ENCODE measurements at places on chromosomes 6 and 20.

GRCh38 chr20:24506696-24507095, 37.3 kb downstream of the SYNDIG1 start:
- DNase-seq: no peak

DNA sequence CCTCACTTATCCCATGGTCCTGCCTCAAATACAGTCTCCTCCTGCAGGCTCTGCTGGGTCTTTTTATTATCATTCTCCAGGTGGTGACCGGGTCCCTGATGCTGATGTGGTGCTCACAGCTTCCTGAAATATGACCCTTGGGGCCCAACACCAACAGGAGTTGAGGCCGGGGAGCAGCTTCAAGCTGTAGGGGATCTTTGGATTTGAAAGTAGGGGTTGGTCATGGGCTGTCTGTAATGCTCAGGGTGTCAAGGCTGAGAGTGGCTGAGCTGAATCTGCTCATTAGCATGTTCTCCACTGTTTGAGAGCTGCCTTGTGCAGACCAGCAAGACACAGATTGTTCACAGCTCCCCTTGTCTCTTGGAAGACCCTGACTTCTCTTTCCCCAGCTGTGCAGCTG, 35.5 kb downstream of the HLA-F start:
- no peak for DNase-seq

DNA sequence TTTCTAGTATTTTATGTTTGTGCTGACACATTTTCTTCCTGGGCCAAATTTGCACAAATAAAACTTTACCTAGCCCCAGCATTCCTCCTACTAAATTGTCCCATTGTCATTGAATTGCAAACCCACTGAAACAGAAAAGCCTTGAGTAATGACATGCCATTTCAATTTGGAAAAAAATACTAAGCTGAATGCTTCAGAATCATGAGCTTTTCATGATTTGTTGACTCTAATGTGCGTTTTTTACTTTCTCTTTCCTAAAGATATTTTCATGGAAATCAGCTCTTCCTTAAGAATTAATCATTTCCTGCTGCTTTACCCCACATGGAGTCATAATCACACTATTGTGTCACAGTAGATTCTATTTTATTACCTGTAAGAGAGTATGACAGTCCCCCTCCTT, 47.4 kb downstream of the TRDN start:
- no peak for DNase-seq

- DNase-seq: no peak
Observed at GRCh38 chr6:28207510-28208110, 17.5 kb upstream of the ZSCAN9 start.

- DNase-seq: no peak
Observed at GRCh38 chr6:3749977-3750316, 1.6 kb downstream of the PXDC1 start.

DNA sequence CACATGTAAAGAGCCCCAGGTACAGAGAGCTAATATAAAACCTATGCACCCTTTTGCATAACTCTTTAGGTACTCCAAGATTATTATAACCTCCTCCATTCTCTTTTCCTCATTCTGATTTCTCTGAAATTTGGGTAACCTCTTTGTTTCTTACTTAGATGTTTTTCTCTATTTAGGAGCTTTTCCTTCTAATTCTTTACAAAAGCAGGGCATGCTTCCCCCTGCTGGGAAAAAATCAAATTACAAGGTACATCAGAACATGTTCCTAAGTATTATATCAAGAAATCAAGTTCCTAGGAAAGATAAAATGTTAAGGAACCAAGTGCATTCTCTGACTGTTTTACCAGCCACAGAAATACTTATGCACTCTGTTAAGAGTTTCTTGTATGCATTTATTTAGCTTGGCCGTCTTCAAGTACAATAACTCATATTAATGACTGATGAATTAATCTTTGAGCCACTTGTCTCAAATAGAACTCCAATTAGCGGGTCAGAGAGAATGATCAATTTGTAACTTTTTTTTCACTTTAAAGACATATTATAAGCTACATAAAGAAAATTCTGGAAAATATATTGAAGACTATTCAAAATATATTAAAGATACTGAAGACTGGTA, 2.1 kb downstream of the KHDRBS2 start:
- no peak for DNase-seq
